H54 (cell line): ENCODE measurements at places on chromosomes 4 and X.

GRCh38 chrX:22795671-22796070 is 204.1 kb upstream of the DDX53 start:
- no peak for DNase-seq

GRCh38 chr4:137125011-137125410 is 407.3 kb downstream of the PCDH18 start:
- DNase-seq: peak; percentile 0

- no peak for DNase-seq
These were observed 14.9 kb upstream of the FAM9B start for GRCh38 chrX:9048801-9049200.

- no peak for DNase-seq
These were observed 209.5 kb upstream of the SPOCK3 start for GRCh38 chr4:167443841-167444240.

DNA sequence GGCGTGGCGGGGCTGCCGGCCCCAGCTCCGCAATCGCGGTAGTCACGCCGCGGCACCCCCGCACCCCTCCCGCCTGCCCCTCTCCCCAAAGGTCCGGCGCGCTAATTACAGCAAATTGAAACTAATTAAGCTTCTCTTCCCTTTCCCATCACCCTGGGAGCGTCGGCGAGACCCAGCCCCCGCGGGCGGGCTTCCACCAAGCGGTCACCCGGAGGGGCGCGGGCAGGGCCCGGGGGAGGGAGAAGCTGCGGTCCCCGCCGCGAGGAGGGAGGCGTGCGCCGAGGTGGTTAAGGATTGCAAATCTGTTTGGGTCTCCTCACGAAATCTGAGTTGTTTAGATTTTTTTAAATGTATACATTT is 13.1 kb downstream of the ARX start:
- no peak for DNase-seq

DNA sequence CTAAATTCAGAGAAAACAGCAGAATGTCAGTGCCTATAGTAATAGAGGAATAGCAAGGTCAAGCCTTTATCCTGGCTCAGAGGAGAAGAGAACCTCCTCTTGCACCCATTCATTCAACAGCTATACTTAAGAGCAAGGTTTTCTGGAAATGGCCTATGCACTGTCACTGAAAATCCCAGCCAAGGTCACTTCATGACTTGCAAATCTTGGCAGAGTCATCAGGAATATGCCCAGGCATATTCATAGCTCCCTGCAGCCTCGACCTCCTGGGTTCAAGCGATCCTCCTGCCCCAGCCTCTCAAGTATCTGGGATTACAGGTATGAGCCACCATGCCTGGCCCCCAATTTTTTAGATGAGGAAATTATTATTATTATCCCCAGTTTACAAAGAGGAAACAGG is 35.8 kb upstream of the NOCT start:
- DNase-seq: no peak

DNA sequence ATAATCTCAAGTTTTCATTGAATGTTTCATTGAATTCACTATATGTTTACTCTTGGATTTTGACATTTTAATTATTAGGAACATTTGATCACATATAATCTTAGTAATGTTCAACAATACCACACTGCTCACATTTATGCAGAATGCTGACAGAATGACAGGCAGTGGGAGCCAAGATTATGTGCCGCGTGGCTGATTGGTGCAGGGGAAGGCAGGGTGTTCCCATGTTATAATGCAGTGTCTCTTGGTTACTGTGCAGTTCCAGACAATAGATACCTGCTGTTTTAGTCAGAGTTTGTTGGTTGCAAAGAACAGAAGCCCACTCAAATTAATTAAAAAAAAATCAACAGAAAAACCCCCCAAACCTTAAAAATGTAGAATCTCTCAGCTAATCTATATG is 33.0 kb downstream of the FHIP1A start:
- no peak for DNase-seq

DNA sequence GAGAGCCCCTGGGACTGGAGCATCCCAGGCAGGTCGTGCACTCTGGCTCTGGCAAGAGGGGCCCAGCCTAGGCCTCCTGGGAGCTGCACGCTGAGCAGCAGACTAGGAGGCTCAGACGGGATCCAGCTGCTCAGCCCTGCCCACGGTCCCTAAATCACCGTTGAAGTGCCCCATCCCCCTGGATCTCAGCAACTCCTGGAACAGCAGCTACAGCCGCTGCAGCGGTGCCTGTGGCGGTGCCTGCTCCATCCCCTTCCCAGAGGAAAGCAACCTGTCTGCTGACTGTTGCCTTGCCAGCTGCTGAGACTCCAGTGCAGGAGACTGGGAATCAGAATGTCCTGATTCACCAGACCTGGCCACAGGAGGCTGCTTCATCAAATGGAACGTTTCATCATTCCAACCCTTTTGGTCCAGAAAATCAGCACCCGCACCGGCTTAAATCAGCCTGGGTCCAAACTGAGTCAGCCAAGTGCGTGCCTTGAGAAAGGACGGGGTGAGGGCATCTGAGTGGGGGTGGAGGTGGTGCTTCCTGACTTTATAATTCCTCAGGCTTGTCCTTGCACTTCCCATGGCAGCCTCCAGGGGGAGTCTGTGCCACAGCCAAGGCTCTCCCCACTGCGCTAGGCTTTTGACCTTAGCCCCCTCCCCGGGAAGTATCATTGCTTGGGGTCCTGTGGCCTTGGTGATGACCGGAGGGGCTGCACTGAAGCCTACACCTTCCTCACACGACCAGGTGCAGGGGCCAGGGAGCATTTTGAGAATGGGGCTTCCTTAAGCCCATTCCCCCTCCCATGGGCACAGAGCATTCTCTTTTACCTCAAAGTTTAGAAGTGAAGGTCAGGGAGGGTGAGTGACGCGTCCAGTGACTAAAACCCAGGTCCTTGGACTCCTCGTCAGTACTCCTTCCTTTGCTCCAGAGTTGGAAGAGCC is 6.5 kb downstream of the ZNF185 start:
- peak; percentile 80 for DNase-seq

GRCh38 chr4:95066050-95066449 is 308.3 kb downstream of the BMPR1B start:
- DNase-seq: no peak

GRCh38 chrX:66634272-66634671 is 4.6 kb downstream of the EDA2R start:
- no peak for DNase-seq

DNA sequence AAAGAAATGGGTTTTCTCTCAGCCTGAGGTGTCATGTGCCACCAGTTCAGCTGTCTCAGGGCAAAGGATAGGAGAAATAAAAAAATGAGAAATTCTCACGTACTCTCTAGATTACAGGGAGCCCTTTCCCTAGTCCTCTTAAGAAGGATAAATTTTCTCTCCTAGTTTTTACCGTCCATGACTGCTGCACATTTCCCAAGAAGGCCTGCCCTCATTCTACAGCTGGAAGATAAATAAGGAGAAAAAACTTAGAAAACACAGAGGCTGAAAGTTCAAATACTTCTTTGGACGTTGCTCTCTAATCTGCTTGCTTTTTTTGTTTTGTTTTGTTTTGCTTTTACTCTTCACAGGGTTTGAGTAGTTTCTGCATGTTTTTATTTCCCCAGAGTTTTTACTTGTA is 211.9 kb downstream of the DCAF12L2 start:
- DNase-seq: no peak

- no peak for DNase-seq
These were observed 61.8 kb downstream of the CLNK start for GRCh38 chr4:10622728-10623127.

DNA sequence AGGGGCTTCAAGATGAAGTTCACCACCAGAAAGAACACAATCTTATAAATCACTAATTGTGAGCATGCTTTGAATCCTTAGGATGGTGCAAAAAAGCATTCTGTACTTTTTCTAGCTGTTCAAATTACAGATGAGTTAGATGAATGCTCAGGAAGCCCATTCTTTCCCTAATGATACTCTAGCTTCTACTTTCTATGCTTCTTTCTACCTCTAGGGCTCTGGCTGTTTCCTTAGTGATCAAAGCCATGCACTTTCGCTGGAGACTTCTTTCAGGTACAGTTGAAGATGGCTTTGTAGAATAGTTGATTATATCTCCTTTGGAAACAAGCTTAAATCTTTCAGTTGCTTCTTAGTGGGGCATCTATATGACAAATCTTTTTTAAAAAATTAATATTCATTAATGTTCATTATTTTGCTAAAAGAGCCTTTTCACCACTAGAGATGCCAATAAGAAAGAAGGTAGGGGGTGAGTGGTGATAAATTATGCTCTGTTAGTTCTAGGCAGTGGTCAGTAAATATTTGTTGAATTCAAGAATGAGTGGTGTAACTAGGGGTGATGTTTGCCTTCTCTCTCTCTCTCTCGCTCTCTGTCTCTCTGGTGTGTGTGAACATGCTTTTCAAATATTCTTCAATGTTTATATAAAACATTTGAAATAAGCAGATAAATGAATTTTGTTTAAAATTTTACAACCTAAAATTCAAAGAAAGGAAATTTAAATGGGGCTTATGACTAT is 169.4 kb downstream of the GLUD2 start:
- DNase-seq: no peak

DNA sequence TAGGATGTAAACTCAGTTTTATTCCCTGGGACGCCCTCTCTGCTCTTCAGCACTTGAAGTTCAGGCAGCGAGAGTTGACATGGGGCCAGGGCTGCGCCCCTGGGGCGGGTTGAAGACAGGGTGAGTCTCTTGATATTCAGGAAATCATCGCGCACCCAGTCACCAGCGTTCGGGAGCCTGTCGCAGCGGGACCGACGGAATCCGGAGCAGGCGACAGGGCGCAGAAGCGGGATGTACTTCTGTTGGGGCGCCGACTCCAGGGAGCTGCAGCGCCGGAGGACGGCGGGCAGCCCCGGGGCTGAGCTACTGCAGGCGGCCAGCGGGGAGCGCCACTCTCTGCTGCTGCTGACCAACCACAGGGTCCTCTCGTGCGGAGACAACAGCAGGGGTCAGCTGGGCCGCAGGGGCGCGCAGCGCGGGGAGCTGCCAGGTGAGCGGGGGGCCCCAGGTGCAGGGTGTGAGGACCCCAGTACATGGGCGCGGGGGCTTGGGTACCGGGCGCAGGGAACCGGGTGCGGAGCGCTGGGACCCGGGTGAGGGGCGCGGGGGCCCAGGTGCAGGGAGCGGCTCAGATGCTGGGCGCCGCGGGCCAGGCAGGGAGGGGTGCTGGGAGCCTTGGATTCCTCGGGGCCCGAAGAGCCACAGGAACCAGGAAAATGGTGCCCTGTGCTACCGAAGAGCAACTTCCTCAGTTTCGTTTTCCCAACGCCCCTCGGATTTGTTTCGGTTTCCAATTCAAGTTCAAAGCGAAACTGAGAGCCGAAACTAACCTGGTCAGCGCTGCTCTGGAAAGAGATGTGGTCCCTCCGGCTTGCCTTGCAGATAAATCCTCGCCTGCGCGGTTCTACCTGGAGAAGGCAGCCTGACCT is at the start of gene HERC6:
HERC6 (plus strand) TSS at position 162 of the 869 bp plus-strand sequence; CDS start at position 232, 70 bp downstream.
- peak; percentile 45 for DNase-seq

DNA sequence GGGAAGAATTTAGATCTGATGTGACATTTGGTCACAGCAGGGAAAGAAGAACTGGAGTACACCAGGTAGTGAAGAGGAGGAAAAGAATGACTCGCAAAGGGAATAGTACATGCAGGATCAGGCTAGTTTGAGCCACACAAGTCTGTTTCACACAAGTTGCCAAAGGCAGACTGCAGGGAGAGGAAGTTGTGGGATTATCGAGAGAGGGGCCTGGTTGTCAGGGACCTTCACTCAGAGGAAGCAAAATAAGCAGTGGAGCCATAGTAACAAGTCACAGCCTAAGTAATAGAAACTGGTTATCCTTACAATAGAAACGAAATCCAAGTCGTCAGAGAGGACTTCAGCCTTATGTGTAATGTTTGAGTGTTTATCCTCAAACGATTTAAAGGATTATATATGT is 316.7 kb upstream of the HTR2C start:
- DNase-seq: no peak

GRCh38 chrX:37906357-37906756 is 59.0 kb upstream of the DYNLT3 start:
- DNase-seq: no peak

- DNase-seq: no peak
These were observed 3.5 kb upstream of the HTR2C start for GRCh38 chrX:114580336-114580735.

- no peak for DNase-seq
These were observed 201.1 kb upstream of the BCOR start for GRCh38 chrX:40298572-40299479.

DNA sequence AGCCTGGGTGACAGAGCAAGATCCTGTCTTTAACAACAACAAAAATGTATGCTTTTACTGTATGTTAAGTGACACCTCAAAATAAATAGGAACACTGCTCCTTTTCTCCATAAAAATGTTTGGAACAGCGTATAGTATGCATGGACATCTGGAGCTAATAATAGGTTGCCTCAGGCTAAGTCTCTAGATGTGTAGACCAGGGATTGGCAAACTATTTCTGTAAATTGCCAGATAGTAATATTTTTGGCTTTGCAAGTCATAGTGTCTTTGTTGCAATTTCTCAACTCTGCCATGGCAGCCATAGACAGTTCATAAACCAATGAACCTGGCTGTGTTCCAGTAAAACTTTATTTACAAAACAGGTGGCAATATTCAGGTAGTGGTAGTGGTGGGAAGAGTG is 76.6 kb upstream of the CBLL2 start:
- no peak for DNase-seq

DNA sequence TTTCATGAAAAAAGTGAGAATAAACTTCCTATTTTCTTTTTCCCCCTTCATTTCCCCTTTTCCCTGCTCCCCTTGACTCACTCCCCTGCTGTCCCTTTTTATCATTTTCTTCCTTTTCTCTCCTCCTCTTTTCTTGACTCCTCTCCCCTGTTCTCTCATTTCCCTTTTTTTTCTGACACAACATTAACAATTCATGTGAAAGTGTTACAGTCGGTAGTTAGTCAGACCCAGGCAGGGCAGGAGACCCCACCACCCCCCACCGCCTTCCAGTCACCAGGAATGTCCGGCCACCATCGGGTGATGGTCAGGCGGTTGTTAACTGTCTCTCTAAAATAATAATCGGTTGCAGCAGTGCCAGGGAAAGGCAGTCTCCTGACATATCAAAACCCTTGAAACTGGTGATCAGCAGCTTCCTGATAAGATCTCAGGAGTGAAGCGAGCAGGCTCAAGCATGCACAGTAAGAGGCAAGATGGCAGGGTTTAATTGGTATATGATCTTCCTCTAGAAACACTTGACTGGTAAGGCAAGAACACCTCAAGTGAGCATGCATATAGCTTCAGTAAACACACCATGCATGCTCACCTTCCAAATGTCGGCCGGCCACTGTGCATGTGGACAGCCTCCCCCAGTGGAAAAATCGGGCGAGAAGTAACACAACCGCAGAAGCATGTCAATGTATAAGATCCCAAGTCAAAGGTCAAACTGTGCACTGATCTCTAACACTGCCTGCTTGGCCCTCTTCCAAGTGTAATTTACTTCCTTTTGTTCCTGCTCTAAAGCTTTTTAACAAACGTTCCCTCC is 191.4 kb downstream of the NDST4 start:
- DNase-seq: no peak

DNA sequence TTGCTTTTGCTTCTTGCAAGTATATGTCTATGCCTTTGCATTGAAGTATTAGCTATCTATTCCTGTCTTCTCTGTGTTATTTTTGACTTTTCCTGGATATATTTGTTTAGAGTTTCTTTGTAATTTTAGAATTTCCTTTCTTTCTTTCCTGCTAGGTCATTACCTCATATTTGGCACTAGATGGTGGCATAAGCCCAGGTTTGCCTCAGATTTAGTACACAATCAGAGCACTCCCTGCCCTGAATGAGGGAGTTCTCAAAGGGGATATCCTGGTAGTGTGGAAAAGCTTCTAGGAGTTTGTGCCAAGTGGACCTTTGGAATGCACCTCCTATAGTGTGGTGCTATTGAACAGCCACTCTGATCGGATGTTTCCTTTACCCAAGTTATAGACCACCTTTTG is 181.6 kb downstream of the UGT8 start:
- no peak for DNase-seq

GRCh38 chr4:15385928-15386327 is 41.9 kb upstream of the C1QTNF7 start:
- DNase-seq: no peak

- DNase-seq: no peak
These were observed 364.1 kb downstream of the MAGEB5 start for GRCh38 chrX:26580021-26580420.
